ENCODE measurements at places on chromosomes 5 and 9.

DNA sequence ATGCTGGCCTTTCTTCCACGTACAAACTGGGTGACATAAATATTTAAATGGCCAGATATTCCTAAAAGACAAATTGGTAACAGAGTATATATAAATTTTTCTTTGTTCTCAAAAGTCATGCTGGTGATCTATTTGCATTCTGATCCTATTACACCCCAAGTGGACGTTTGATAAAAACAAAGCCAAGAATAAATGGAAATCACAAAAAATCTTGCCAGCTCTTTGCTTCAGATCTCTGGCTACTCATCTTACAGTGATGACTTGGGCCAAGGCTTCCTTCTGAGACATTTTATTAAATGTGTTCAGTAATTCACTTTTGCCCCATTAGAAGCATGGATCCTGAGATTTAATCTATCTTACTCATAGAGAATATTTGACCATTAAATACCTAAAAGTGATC lies 444.3 kb upstream of the PIK3R1 start:
- no peak for DNase-seq

- peak; percentile 48 for DNase-seq
Measured at GRCh38 chr9:75997206-75997605, 106.7 kb downstream of the PCSK5 start.

DNA sequence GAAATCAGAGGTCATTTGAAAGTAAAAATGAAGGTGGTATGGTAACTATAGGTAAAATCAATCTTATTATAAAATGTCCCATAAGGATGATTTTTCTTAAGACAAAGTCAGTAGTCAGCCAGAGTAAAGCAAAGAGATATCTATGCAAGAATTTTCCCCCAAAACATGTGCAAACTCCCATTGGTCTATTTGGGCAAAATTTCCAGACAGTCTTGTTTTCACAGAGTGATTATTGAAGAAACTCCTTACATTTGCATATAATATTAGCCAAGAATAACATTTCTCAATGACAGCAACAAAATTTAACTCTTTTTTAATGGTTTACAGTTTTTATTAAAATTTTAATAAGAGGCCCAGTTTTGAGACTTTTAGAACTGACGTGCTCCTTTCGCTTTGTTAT lies 406.1 kb upstream of the GRAMD2B start:
- DNase-seq: no peak

- DNase-seq: no peak
Measured at GRCh38 chr9:137488327-137488653, 29.2 kb upstream of the NSMF start.

- peak; percentile 68 for DNase-seq
Measured at GRCh38 chr9:114746591-114747346, 59.1 kb downstream of the TNFSF15 start.

DNA sequence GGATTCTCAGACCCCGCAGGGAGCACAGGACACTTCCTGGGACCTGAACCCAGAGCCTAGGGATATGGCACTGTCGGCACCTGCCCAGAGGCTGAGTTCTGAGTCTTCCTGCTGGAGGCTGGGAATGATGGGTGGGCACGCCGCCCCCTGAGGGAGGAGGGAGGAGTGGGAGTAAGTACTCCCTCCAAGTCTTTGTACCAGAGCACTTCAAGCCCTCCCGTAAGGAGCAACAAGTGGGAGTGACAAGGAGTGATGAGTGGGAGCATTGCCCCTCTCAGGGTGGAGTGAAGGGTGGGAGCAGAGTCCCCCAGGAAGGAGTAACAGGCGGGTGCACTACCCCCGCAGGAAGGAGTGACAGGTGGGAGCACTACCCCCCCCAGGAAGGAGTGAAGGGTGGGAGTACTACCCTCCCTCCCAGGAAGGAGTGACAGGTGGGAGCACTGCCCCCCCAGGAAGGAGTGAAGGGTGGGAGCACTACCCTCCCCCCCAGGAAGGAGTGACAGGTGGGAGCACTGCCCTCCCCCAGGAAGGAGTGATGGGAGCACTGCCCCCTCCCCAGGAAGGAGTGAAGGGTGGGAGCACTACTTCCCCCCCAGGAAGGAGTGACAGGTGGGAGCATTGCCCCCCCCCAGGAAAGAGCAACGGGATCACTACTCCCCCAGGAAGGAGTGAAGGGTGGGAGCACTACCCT lies 100.1 kb downstream of the CACNA1B start:
- DNase-seq: no peak

- no peak for DNase-seq
Measured at GRCh38 chr9:90060256-90060655, 455.4 kb downstream of the GADD45G start.

Measured in fibroblast of skin of left quadriceps (primary cell).